Right lobe of liver (tissue), 6 donors: ENCODE measurements at places on chromosomes 4 and X.

DNA sequence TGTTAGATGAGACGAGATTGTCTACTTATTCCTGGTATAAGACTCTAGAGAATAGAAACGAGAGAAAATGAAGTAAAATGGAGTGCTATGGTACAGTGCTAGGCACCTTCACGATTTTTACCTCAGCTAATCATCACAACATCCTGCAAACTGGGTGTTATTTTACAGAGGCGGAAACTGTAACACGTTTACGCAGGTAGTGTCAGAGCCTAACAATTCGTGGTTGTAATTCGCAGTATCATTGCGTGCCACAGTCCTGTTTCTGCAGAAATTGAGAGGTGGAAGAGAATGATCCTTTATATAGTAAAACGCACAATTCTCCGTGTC lies 383 bp upstream of the TBC1D19 start:
- no peak for DNase-seq

- no peak for DNase-seq
Measured at GRCh38 chrX:149207518-149207917, 297.6 kb downstream of the IDS start.

GRCh38 chr4:74503580-74503979 lies 58.6 kb downstream of the AREG start:
- DNase-seq: no peak

DNA sequence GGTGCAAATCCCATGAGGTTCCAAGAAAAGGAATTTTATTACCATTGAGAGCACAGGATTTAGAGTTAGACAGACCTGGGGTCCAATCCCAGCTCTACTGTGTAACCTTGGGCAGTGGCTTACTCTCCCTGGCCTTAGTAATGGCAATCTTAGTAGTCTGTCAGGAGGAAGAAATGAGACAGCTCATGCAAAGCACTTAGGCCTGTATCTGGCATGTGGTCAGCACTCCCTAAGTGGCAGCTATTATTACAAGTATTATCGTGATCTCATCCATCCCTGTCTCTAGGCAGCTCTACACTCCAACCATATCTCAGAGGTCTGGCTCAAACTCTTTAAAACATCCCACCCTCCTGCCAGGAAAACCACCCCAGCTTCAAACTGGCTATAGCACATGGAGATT lies 129.6 kb upstream of the NALF2 start:
- DNase-seq: no peak

GRCh38 chr4:19327364-19327763 lies 924.3 kb upstream of the SLIT2 start:
- no peak for DNase-seq

DNA sequence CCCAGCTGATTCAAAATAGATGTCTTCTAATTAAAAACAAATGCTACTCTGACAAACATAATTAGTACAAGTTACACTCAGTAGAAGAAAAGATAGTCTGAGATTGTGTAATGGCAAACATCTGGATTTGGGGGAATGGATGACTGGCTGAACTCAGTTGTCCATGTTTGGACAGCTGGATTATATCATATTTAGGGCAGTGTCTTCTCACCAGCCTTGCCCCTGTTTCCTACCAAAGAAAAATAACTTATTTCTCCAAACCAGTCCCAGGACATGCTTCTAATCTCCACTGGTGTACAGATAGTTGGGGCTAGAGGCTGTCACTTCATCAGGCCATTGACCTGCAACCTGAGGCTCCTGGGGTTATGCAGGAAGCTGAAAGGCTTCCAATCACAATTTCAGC lies 237.3 kb downstream of the USP46 start:
- no peak for DNase-seq

- no peak for DNase-seq
Measured at GRCh38 chr4:14771094-14771493, 231.2 kb upstream of the CPEB2 start.

GRCh38 chrX:66602381-66602938 lies 36.4 kb downstream of the EDA2R start:
- DNase-seq: no peak

- peak; percentile 42 for DNase-seq
Measured at GRCh38 chrX:109931677-109932076, 71.2 kb upstream of the TMEM164 start.

DNA sequence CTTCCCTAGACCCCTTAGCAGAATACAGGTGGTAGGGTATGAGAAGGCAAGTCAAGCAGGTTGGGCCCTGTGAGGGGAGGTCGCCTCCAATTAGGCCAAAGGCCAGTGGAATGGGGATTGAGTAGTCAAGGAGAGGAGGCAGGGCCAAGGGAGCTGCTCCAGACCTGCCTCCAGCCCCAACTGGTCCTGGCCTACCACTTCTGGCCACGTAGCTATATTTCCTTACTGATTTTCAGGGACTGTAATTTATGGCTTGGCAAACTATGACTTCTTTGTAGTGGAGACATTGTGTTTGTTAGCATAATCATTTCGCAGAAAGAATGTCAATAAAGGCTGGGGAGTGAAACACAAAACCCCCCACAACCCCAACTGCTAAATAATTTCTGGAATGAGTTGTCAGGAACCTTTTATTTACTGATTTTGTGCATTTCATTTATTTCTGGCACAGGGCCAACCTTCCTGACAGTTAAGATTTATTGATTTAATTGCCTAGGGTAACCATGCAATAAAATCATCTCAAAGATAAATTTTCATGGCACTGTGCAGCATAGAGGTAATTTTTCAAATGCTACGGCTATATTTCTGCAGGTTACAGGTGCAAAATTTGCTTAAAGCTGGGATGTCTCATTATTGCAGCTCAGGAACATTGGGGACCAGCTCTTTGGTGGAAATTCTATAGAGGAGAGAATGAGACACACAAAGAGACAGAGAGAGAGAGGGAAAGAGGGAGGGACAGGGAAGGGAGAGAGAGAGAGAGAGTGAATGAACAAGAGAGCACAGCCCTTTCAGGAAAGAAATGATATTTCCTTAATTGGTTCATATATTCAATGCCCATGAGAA lies 494.9 kb downstream of the IDS start:
- DNase-seq: no peak

GRCh38 chr4:76655566-76656479 lies 220.8 kb downstream of the SHROOM3 start:
- DNase-seq: no peak

- DNase-seq: no peak
Measured at GRCh38 chr4:168655182-168655581, 158.3 kb downstream of the PALLD start.

GRCh38 chr4:164648151-164648848 lies 105.6 kb upstream of the SMIM31 start:
- no peak for DNase-seq

- no peak for DNase-seq
Measured at GRCh38 chrX:130952266-130953043, 49.4 kb upstream of the ENOX2 start.

- DNase-seq: no peak
Measured at GRCh38 chr4:119697887-119698393, 69.3 kb upstream of the PDE5A start.

GRCh38 chrX:63735882-63736281 lies 49.1 kb downstream of the ARHGEF9 start:
- DNase-seq: no peak

- no peak for DNase-seq
Measured at GRCh38 chrX:138908577-138908976, 197.1 kb upstream of the FGF13 start.

DNA sequence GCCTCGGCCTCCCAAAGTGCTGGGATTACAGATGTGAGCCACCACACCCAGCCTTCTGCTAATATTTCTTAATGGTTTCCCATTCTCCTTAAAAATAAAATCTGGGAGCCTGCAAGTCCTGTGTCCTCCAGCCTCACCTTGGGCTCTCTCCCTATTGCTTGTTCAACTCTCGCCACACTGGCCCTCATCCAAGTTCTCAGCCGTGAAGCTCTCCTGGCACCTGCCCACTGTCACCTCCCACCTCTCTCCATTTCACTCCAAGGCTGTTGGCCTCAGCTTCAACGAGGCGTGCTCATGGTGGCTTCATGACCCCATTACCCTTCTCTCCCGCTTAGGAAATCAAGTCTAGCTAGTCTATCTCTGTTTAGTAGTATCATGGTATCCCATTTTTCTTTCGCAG lies 9.5 kb upstream of the ETNPPL start:
- peak; percentile 66 for DNase-seq

DNA sequence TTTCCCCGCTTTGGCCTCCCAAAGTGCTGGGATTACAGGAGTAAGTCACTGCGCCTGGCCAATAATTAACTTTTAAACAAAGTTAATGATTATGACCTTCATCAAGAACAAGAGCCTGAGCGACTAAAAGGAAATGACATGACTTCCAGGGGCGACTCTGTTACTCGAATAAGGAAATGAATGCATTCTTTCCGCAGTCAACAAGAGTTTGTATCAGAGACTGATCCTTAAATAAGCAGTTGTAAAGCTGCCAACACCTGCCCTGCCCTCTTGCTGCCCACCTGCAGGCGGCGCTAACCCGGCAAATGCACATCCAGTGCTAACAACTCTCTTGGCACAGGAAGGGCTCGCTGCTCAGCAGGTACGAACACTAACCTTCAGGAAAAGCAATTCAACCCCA lies 27.3 kb downstream of the WDR1 start:
- peak; percentile 71 for DNase-seq

DNA sequence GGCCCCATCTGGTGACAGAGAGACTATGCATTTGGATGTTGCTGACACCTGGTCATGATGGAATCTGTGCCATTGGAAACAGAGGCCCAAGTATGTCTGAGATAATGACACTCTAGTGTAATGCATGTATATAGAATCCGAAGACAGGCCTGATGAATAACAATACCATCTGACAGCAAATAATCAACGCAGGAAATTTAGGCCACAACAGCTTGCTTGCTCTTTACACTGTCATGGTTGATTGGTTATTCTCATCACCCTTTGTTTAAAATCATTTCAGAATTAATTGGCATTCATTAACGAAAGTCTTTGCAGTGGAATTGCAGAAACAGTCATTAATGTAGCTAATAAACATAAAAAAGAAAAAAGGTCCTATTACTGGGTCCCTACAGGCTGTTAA lies 194.8 kb downstream of the AFF2 start:
- DNase-seq: no peak

DNA sequence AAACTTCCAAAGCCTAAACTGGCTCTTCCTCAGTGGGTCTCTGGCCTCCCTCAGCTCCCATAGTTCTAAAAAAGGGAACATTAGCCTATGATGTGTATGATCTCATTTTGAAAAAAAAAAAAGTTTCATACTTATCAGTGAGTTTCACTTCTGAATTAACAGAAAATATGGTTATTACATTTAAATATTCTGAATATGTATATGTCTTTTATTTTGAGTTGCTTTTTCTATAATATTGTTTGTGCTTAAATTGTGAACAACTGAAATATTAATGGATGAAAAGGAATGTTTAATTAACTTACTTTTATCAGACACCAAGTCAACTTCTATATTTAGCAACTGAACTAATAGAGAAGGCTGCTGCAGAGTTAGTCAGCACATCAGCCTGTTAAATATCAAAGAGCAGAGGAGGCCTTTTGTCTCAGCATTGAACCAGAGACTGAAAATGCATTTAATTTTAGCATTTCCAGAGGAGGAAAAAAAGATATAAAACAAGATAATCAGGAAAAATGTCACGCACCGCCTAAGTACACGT lies 20.4 kb upstream of the FHL1 start:
- DNase-seq: no peak

DNA sequence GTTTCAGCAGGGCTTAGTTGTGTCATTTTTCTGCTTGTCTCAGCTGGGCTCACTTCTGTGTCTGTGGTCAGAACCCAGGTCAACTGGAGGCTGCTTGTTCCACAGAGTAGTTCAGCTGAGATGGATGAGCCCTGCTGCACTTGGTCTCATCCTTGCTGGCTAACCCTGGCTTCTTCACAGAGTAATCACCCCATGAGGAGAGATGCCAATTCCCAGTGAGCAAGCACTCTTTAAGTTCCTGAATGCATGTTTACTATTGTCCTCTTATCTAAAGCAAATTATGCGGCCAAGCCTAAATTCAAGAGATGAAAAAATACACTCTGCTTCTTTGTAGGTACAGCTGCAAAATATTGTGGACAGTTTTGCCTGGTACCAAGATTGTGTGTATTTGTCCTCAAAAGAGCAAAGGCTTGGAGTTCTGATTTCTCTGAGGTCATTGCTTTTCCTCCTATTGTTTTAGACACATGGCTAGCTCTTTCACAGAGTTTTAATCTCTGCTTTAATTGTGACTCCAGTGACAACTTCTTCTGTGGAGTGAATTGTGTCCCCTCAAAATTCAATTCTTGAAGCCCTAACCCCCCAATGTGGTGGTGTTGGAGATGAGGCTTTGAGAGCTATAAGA lies 236.6 kb upstream of the ANKRD50 start:
- no peak for DNase-seq

GRCh38 chr4:147833254-147833653 lies 101.4 kb downstream of the ARHGAP10 start:
- DNase-seq: no peak

- no peak for DNase-seq
Measured at GRCh38 chr4:125744891-125745364, 430.2 kb downstream of the FAT4 start.

DNA sequence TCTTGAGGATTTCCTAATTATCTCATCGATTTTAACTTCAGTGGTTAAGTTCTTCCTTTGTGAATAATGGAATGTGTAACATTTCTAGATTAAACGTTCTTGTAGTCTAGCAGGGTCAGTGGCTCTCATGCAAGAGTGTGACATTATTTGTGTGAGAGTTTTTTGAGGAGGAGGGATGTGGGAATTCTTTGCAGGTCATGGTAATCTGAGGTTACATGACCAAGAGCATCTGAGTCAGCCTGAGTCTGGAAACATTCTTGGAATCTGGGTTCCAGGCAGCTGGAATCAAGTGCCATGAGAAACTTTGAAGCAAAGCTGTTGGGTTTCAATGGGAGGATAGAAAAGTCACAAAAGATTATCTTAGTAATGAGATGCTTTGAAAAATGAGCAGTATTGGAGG lies 49.5 kb downstream of the GK start:
- no peak for DNase-seq

DNA sequence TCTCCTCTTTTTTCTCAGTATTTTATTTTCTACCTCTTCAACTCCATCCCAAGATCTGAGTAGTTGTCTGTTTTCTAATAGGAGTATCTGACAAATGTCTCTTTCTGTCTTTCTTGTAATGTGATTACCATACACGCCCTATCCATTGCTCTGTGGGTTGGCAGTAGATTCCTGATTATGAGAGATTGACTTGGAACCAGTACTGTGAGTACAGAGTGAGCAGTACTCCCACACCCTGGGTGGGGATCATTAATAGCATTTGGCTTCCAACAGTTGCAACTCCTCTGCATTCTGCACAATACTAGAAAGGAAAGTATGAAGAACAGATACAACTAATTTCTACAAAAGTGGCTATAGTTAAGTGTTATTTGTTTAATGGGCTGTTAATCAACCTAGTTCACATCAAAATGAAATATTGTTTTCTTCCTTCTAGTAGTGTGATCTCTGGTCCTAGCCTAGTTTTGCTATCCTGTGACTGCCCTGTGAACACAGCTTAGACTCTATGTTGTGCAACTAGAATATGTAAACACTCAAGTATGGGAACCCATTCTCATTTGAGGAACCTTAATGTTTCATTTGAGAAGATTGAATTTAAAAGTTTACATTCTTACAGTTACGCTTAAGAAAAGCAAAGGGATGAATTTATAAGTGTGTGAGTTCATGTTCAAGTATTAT lies 112.9 kb downstream of the PTPN13 start:
- DNase-seq: no peak
